Ovary (tissue), 10 donors: ENCODE measurements at places on chromosomes 6 and 20. TPM values are rescaled to one million over a fixed set of nuclear protein-coding genes. Genes with fewer than 3 reads are reported as not detected.

The SNRPB gene
- 109 TPM for total RNA-seq

GRCh38 chr20:37414224-37415035, 68.5 kb downstream of the SRC start:
- no peak for DNase-seq

DNA sequence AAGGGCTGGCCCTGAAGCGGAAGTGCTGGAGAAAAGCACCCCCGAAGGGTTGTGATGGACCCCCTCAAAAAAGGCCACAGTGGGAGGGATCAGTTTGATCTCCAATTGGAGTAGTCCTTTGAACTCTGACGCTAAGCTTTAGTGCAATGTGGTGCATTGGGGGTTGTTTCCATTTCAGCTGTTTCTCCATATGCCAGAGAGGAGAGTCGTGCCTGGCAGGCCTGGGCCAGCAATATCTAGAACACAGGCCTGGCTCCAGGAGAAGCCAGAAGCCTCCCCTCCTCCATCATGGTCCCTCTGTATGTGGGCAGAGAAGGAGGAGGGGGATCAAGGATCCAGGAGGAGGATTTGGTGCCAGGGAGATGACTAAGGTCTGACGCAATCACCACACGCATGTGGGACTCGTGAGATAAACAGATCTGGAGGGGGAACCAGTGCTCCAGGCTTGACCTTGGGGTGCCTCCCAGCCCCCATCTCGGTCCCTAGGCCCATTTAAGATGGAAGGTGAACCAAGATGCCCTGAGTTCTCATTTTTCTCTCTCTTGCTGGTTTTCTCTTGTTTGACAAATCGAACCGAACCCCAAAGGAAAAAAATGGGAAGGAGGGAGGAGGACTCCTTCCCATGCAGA, 517.4 kb upstream of the JARID2 start:
- no peak for DNase-seq

The TBC1D32 gene
- total RNA-seq: 7.5 TPM

DNA sequence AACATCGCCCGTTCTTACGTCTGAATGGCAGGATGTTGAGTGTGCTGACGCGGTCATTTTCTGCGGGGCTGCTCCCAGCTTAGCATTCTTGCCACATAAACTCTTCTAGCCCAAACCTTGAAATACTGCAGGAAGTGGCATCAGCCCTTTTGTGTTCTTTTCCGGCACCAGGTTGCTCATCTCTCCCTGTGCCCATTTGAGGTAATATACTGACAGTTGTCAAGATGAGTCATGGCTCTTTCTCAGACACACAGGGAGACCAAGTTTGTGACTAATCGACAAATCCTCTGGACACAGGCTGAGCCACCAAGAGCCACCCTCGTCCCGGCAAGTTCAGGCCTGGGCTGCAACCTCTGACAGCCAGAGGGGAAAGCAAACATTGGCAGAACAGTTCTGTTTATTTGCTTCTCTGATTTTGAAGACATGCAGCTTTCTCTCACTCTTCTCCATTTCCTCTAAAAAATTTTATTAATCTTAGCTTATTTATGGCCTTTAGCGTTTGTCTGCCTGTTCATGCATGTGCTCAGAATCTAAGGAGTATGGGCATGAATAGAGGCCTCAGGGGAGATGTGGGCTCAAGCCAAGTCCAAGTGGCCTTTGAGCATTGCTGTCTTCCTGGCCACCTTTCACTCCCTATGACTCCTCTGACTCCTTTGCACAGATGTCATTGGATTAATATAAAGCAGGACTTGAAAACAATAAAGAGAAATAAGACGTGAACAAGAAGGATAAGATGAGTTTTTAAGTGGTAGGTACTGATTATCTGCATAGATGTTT, 328.2 kb upstream of the JAG1 start:
- no peak for DNase-seq
